Osteoblast (primary cell): ENCODE measurements at places on chromosomes 3 and 15.
A peak's percentile ranks its signal among the peaks of the same experiment; 100 is the strongest.

- DNase-seq, result peak; percentile 69
Measured at GRCh38 chr3:195867631-195868335, 40.6 kb downstream of the TNK2 start.

- DNase-seq, result peak; percentile 75
Measured at GRCh38 chr3:112676659-112677234, 35.8 kb upstream of the CCDC80 start.

GRCh38 chr3:158097593-158098308, 8.5 kb downstream of the SHOX2 start:
- DNase-seq, result peak; percentile 95

GRCh38 chr3:148958696-148959095, 32.6 kb upstream of the GYG1 start:
- no peak for DNase-seq

GRCh38 chr15:55791551-55792400, 48.8 kb upstream of the PRTG start:
- DNase-seq, result no peak

- DNase-seq, result no peak
Measured at GRCh38 chr15:80669663-80670273, 25.3 kb upstream of the ABHD17C start.

DNA sequence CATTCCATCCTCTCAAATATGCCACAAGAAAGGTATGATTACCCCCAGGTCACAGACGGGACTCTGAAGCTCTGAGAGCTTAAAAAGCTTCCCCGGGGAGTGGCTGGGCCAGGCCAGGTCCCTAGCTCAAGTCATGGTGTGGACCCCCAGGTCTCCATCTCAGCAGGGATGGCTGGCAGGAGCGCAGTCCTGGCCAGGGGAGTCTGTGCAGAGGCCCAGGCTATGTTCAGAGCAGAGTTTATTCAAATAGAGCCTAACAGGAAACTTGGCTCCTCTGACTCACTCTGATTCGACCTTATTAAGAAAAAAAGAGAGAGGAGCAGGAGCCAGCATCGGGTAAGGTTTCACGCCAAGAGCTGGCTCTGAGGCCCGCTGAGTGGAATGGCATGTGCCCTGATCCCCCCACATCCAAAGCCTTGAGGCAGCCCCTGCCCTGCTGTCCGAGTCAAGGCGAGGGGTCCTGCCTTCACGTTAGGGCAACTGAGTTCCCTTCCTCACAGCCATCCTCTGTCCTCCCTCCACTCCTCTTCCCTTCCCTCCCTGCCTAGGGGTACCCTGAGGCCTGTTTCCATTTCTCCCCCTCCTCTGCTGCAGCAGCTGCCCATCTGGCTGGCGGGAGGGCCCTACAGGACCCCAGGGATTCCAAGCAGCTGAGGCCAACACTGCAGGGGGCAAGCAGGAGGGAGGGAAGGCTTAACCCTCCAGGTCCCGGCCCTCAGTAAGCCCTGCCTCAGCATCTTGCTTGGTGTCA, 1.9 kb upstream of the LOXL1 start:
- peak; percentile 98 for DNase-seq

- no peak for DNase-seq
Measured at GRCh38 chr3:69983546-69984265, 15.8 kb upstream of the SAMMSON start.

DNA sequence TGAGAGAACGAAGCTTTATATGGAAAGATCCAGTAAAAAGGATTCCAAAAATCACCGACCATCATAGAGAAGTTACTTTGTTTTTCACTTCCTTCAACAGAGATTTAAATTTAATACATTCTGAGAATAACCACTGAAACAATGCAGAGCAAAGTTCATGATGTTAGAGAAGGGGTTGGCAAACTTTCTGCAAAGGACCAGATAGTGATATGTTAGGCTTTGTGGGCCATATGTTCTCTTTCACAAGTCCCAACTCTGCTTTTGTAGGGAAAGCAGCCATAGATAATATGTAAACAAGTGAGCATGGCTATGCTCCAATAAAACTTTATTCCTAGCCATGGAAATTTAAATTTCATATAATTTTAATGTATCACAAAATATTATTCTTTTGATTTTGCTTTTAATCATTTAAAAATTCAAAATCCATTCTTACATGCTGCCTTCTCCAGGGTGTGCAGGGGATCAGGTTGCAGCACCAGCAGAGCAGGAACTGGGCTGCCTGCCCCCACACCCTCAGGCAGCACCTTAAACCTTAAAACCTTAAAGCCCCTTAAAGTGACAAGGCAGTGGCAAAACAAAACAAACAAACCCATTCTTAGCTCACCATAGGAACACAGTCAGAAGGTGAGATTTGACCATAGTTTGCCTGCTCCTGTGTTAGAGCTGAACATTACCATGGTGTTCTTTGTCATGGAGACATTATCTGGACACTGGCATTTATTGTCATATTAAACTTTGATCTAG, 16.9 kb upstream of the IGSF10 start:
- no peak for DNase-seq

DNA sequence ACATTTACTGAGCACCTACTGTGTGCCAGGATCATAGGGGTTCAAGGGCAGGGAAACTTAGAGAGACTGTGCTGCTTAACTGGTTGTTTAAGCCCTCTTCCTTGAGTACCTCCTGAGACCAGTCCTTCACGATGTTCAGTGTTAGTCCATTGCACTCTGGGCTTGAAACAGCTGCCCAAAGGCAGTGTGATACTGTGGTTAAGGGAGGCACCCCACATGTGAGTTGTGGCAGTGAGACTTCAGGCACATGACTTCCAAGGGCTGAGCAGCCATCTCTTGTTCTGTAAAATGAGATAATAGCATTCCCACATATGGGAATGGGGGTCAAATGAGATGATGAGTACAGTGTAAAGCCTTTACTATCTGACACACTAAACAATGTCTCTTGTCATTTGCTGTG, 75.1 kb downstream of the LINGO1 start:
- peak; percentile 8 for DNase-seq

- peak; percentile 49 for DNase-seq
Measured at GRCh38 chr15:42549741-42550392, 1.2 kb downstream of the HAUS2 start.

DNA sequence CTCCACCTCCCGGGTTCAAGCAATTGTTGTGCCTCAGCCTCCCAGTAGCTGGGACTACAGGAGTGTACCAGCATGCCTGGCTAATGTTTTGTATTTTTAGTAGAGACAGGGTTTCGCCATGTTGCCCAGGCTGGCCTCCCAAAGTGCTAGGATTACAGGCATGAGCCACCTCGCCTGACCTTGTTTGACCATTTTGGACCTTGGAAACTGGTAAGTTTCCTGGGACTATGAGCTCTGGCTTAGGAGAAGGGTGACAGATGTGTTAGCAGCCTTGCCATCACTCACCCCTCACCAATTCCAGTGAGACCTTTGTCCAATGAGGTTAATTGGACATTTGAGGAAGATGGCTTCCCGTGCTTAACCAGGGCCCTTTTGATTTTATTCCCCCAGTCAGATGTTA, 19.9 kb downstream of the DNASE1L3 start:
- no peak for DNase-seq

DNA sequence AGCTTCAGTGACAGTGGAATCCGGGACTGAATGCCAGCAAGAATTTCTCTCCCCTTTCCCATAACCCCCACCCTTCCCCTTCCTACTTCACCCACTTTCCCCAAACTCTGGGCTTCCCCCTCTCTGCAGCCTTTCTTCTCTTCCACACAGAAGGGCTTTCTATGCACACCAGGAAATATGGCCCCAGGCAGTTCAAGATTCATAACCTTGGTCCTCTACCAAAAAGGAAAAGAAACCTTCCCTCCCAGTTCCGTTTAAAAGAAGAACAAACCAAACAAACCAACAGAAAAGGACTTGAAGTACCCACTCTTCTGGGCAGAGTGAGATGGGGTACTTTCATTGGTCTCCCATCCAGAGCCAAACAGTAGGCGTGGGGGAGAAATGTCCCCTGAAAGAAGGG, 68.8 kb upstream of the ABHD2 start:
- no peak for DNase-seq

GRCh38 chr3:15542614-15543013, 21.1 kb upstream of the COLQ start:
- no peak for DNase-seq

DNA sequence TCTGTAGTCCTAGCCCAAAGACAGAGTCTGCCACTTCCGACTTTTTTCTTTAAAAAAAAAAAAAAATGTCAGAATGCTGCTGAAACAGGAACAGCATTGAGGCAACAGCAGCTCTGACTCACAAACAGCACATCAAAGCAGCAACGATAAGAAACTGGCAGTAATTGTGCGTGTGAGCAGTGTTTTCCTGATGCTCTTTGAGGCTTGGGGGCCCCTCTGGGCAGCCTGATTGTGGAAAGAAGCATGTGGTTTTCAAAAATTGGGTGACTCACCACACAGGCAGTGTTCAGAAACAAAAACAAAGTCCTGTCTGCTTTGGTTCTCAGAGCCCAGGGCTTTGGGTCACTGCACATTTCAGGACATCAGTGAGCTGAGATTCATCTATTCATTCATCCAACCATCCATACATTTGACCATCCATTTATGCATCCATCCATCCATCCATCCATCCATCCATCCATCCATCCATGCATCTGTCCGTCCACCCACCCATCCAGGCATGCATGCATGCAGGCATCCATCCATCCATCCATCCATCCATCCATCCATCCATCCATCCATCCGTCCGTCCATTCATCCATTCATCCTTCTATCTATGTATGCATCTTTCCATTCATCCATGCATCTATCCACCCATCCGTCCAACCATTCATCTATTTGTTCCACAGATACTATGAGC, 308.4 kb downstream of the RPLP1 start:
- peak; percentile 90 for DNase-seq

GRCh38 chr3:17125738-17126442, 241.1 kb downstream of the PLCL2 start:
- DNase-seq, result no peak

DNA sequence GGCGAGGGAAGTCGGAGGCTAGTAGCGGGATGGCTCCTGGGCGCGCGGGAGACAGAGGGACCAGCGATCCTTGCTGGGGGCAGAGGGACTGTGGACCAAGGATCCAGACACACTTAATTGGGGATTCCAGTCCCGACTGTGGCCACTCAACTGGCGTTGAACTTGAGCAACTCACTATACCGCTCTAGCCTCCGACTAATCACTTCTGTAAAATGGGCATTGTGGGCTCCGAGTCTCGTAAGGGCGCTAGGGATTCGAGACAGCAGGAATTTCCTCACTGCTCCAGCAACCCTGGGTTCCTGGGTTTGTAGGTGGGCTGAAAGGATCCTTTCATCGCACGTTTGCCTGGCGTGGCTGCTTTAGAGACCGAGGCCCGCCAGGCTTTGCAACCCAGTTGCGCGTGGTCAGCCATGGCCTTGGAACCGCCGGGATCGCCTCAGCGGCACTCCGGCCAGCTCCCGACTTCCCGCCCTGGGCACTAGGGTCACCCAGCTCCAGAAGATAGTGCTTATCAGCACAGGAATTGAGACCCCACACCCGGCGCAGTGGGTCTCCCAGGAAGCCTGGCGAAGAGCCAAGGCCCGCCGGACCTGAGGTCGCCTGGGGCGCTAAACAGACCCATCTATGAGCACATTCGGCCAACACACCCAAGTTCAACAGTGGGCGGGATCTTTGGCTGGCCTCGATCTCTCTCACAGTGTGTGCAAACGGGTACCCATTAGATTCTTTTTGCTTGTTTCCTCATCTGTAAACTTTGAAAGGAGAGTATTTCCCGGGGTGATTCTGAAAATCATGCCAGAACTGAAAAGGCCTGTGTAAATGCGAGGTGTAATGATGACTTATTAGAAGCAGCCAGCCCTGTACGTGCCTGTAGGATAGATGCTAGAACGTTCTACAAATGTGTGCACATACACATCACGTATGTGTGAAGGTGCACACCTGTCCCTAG, 9.9 kb downstream of the FOXL2 start:
- DNase-seq, result peak; percentile 77

DNA sequence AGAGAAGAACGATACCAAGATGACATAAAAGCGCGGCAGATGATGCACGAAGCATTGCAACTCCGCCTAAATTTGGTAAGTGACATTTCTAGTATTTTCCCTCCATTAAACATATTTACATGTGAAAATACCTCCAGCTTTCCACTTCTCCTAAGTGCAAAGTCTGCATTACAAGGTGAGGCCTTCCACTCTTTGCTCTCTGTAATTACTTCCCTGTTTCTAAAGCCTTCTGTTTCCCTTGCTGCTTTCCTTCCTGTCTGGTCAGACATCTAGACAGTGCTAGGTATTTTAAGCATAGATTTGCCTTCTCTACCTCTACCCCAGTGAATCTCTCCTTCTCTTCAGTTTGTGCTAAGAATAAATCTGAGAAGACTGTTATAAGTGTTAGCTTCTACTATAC, 1.9 kb downstream of the P2RY12 start:
- DNase-seq, result no peak

DNA sequence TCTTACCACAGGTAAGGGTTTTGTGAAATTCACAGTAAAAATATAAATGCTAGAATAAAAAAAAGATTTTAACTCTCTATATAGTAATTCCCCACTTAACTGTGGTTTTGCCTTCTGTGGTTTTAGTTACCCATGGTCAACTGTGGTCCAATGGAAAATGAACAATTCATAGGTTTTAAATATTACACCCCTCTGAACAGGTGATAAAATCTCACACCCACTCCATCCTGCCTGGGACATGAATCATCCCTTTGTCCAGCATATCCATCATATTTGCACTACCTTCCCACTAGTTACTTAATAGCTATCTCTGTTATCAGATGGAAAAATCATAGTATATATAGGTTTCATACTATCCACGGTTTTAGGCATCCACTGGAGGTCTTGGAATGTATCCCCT, 49.2 kb downstream of the HDGFL3 start:
- no peak for DNase-seq

DNA sequence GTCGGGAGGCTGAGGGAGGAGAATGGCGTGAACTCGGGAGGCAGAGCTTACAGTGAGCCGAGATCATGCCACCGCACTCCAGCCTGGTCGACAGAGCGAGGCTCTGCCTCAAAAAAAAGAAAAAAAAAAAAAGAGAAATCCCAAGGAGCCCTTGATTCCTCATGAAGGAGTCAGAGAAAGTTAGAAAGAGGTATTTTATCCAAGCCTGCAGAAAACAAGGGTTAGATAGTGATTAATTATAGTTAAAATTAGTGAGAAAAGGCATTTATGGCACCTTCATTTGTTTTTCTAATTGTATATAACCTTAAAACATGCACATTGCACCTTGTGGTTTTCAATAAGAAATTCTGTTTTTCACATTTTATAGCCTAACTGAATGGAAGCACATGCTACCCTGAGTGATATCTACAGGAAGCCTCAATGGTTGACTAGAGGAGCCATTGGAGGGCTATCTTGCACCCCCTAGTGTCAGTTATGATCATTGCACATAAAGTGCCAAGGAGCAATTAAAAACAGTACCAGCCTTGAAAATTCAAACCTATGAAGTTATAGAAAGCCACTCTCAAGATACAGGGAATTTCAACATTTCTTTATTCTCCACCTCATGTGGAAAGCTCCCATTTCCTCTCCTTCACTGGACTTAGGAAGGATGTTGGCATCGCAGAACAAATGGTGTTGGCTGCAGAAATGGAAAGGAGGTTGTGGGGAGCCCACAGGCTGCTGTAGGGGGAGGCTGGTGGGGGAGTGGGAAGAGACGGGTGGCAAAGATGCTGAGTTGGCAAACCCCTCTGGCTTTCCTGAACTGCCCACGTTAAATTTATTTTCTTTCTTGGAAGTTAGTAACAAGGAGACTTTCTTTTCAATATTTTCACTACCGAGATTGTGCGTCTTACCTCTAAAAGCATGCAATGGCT, 48.5 kb downstream of the ITGA11 start:
- peak; percentile 83 for DNase-seq
